NCI-H748 treated with DMSO at 0.1 percent for 48 hours (cell line): ENCODE measurements at places on chromosomes 5 and 9.

DNA sequence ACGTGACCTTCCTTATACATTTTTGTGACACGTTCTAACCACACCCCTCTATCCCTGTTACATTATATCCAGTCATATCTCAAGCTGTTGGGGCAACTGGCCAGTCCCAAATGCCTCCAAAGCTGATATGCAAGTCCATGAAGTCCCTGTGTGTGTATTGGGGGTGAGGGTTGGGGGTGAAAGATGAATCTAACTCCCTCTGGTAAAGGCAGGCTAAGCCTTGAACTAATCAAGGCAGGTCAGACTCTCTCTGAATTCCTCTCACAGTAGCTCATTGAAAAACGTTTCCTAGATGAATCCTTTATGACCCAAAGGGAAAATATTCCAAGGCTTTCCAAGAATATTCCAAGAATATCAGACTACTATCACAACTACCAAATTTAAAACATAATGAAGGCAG, 174.4 kb downstream of the MUSK start:
- no peak for DNase-seq

- peak; percentile 4 for DNase-seq
Measured at GRCh38 chr9:35605351-35606137, 482 bp downstream of the TESK1 start.

DNA sequence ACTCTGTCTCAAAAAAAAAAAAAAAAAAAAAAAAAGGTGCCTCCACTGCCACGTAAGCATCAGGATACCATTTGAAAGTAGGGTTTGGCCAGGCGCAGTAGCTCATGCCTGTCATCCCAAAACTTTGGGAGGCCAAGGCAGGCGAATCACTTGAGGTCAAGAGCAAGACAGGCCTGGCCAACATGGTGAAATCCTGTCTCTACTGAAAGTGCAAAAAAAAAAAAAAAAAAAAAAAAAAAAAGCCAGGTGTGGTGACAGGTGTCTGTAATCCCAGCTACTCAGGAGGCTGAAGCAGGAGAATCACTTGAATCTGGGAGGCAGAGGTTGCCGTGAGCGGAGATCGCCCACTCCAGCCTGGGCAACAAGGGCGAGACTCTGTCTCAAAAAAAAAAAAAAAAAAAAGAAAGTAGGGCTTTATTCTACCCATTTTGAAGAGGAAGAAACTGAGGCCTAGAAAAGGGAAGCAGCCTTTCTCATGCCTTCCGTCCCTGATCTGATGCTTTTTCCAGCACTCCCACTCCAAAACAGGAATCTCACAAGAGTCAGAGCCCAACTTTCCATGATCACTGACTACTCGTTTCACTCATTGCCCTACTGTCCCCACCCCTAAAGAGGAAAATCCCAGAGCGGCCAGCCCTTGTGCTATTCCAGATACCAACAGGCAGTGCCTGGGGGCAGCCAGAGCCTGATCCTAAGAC, 16.3 kb upstream of the CCIN start:
- no peak for DNase-seq

- DNase-seq = no peak
Measured at GRCh38 chr5:171264843-171265242, 44.2 kb upstream of the TLX3 start.

DNA sequence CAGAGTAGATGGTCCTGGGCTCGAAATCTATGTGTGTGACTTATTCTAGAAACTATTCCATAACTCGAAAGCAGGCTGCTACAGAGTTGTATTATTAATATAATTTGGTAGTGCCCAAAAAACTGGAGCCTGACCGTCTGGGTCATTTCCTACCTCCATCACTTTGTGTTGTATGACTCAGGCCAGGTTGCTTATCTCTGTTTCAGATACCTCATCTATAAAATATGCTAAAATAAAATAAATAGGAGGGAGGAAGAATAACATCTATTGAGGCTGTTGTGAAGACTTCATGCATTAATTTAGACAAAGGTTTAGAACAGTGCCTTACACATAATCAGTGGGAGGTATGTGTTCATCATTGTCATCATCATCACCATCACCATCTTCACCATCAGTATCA, 57.7 kb downstream of the PDE4D start:
- DNase-seq = no peak

GRCh38 chr5:76104027-76104426, 20.8 kb downstream of the SV2C start:
- no peak for DNase-seq

DNA sequence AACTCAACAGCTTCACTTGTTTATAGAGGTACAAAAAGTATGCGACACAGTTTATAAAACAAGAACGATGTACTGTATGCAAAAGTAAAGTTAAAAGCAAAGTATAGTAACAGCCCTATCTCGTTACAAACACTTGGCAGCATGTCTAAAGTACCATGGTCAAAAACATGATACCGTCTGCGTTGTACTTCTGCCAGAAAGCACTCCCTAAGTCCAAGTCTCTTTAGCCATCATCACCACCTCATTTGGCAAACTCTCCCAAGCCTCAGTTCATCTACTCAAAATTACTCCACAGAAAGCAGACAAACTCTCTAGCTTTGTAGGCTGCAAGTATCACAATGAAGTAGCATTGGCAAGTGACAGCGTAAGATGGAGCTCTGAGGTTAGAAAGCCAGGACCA, 73.4 kb downstream of the NFIB start:
- DNase-seq = no peak
